Pulmonary artery endothelial cell (primary cell): ENCODE measurements at places on chromosomes 2 and 18. TPM values are rescaled to one million over a fixed set of nuclear protein-coding genes. Genes with fewer than 3 reads are reported as not detected.

DNA sequence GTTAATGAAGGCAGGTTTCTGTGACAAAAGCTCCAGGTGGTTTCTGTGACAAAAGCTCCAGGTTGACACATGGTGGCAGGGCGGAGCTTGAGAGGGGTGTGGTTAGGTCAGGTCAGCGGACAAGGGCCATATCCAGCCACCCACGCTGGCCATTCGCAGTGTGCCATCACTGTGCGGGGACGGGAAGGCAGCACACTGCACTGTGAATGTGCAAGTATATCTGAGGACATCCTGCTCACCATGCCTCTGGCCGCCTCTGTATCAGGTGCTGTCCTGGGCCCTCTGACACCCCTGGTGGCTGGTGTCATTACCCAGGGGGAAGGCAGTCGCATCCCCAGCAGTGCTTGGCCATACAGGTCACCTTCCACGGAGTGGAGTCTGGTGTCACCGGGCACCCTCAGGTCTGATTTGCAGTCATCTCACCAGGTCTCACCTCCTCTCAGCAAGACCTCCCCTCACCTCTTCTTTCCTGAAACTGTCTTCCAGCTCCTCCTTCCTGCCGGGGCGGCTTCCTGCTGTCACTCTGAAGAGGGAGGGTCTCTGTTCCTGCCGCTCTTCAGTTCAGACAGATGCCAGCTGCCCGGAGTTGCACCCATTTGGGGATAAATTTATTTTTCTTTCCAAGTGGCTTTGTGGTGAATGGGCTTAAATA, 34.9 kb downstream of the CTIF start:
- no peak for DNase-seq

DNA sequence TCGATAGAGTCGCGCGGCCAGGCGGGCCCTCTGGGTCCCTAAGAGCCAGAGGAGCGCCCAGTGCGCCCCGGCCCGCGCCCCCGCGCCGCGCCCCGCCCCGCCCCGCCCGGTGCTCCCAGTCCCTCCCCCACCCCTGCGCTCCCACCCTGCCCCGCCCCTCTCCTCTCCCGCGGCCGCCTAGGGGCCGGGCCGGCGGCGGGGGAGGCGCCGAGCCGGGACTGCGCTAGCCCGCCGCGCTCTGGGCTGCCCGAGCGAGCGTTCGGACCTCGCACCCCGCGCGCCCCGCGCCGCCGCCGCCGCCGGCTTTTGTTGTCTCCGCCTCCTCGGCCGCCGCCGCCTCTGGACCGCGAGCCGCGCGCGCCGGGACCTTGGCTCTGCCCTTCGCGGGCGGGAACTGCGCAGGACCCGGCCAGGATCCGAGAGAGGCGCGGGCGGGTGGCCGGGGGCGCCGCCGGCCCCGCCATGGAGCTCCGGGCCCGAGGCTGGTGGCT, at the start of gene GPC1:
Gene GPC1 (plus strand): TSS at position 207 of the 491 bp plus-strand sequence. CDS start 256 bp downstream, at position 463.
- no peak for DNase-seq

DNA sequence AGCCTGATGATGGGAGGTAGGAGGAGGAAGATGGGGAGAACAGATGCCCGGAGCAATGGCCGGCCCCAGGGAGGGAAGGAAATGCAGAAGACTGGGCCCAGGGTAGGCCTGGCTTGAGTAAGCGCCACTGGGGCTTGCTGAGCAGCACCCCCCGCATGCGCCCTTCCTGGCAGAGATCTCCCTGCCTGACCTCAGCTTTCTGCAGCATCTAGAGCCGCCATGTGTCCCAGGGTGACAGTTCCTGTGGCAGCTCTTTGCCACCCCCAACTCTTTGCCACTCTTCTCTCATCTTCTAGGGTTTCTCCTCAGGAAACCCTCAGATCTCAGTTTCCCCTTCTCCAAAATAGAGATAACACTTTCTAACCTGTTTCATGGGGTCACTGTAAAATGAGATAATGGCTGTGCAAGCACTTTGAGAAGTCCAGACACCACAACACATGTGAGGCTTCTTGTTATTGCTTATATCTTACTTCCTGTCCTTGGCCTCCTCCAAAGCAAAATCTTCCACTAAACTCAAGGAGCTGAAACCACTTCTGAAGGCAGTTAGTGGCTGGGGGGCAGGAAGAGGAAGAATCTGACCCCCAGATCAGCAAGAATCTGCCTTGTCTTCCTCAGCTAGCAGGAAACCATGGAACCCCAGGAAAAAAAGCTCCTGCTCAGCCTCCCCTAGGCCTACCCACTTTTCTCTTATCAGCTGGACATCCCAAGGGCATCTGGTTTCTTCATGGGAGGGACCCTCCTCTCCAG, 64.9 kb downstream of the EPAS1 start:
- no peak for DNase-seq

DNA sequence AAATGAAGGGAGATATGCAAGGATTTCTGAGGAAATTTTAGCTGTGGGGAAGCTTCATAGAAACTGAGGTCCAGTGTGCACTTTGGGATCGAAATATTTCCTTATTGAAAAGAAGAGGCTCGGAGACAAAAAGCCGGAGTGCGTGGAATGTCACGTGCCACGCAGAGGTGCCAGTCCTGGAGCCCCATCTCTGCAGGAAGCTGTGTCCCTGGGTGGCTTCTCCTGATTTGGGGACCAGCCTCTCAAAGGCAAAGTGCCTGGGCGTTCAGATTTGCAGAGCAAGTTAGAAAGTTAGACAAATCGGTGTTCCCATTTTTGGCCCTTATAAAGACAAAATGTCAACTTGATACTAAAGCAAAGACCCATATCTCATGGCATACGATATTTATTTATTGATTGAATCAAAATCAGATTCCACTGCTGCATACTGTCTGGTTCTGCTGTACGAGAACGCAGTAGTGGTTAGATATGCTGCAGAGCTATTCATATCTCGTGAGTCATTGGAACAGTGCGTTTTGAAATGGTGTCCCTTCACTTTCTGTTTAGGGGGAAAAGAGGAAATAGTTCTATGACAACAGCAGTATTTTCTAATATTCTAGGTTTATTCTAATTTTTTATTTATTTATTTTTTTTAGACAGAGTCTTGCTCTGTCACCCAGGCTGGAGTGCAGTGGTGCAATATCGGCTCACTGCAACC, 9.1 kb upstream of the ATG16L1 start:
- DNase-seq, result no peak

DNA sequence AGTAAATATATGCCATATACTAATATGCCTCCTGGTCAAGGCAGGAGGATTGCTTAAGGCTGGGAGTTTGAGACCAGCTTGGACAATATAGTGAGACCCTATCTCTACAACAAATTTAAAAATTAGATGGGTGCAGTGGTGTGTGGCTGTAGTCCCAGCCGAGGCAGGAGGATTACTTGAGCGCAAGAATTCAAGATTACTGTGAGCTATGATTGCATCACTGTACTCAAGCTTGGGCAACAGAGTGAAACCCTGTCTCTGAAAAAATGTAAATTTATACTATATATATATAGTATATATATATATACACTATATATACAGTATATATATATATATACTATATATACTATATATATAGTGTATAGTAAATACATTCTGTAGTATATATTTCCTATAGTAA, 30.0 kb upstream of the NPC1 start:
- no peak for DNase-seq

Gene GCA
- total RNA-seq, result 18.6 and 19.1 TPM in 2 replicates
